ENCODE measurements at places on chromosomes 7 and 10.

- DNase-seq, result no peak
Measured at GRCh38 chr7:56078196-56078595, 14.1 kb downstream of the SUMF2 start.

GRCh38 chr10:132498562-132499366 is 38.8 kb upstream of the INPP5A start:
- no peak for DNase-seq

DNA sequence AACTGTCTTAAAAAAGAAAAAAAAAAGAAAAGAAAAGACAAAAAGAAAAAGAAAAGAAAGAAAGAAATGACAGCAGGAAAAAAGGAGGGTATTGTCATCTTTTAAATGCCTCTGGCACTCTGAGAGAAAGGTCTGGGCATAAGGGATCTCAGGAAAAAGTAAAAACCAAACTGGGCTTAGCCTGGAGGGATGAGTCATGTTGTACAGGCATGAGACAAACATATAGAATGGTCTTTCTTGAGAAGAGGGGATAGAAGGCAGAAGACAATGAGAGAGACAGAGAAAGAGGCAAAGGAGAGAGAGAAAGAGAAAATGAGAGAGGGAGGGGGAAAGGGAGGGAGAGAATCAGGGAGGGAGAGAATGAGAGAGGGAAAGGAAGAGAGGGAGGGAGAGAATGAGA is 32.3 kb upstream of the KCNMA1 start:
- no peak for DNase-seq

GRCh38 chr10:47248386-47249090 is 51.5 kb upstream of the GDF10 start:
- DNase-seq, result no peak

DNA sequence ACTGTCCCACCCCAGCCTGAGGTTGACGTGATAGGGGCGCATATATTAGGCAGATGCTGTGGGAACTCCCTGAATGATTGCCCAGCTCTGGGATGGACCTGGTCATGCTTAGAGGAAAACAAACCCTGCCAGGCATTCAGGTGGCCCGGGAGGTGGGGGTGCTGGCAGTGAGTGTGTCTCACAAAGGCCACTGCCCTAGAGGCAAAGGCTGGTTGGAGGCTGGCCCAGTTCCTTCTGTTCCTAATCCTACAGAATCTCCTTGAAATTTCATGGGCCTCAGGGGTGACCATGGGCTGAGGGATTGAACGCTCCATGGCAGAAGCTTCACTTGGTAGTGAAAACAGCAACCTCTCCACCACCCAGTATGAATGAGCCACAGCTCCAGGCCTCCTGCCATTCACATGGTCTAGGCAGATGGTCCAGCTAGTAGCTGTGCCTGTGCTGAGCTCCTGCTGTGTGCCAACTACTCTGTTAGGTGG is 25.6 kb downstream of the ADRA2A start:
- DNase-seq, result no peak

GRCh38 chr10:69624245-69624786 is 5.7 kb upstream of the FAM241B start:
- no peak for DNase-seq

- DNase-seq, result no peak
Measured at GRCh38 chr10:125843603-125844329, 20.4 kb downstream of the BCCIP start.

- no peak for DNase-seq
Measured at GRCh38 chr10:101014966-101015581, 15.5 kb downstream of the LZTS2 start.

DNA sequence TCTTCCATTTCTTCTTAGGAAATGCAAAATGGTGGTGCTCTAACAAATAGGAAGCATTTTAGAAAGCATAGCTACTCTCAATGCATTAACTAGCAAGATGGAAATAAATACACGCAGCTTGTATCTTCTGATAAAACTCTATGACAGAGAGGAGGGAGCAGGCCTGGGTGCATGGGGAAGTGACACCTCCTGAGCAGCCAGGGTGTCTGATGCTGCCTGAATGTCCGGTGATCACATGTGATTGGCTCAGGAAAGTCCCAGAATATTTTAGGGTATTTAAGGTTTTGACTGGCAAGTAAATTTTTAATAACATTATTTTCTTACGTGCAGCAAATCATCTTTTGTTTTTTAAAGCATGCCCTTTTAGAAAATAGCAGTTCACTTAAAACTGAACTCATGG is 261.0 kb upstream of the KLF6 start:
- DNase-seq, result no peak

GRCh38 chr10:130751851-130752250 is 559.7 kb downstream of the TCERG1L start:
- no peak for DNase-seq

DNA sequence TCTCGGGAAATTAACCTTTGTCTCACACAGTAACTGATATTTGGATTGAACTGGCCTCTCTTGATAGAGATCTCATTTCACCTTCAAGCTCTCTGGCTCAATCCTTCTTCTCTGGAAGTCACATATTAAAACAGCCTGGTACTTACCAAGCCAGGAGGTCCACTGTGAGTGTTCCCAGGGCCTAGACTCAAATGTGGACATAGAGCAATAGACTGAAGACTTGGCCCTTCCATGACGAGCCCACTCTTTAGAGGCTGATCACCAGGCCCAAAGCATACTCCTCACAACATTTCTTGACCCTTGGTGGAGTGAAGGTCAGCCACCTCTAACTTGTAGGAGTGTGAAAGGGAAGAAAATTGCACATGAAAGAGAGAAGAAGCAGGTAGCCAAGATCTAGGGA is 38.5 kb downstream of the COL1A2 start:
- no peak for DNase-seq

- DNase-seq, result no peak
Measured at GRCh38 chr7:90587766-90588165, 8.4 kb upstream of the CDK14 start.

- no peak for DNase-seq
Measured at GRCh38 chr7:152369518-152369917, 66.3 kb downstream of the KMT2C start.

Data from stimulated activated CD8-positive, alpha-beta memory T cell treated with anti-CD3 and anti-CD28 coated beads, Interleukin-15, amount 100 ng/mL, for 4 hours (primary cell).